ENCODE measurements at places on chromosomes 7 and 10.

DNA sequence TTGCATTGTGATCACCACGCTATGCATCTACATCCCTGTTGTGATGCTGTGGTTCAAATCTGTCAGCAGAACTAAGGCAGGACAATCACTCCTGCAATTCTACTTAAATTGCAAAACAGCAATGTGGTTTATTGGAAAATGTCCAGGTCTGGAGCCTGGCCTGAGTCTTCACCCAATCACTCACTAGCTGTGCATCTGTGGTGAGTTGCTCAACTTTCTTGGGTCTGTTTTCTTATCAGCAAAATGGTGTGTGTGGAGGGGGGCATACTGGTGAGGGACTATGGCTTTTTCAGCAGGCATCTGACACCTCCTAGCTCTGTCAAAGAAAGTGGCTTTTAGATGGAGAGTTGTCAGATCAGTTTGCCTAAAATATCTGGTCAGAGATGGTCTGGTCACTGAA, 108.3 kb upstream of the FEZF1 start:
- no peak for DNase-seq

DNA sequence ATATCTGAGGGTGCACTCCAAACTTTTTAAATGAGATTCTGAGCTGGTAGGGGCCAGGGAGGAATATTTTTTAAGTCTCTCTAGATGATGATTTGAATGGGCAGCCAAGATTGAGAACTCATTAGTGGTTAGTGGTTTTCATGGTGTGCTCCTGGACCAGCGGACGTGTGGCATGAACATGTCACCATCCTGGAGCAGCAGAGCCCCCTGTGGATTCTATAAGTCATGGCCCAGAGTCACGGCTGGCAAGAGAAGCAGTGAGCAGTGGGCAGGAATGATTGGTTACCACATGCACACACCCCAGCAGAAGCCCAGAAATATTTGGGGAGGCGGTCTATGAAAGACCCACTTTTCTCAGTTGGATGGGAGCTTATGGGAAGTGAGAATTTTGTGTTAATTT, 21.2 kb upstream of the UCN3 start:
- peak; percentile 5 for DNase-seq

DNA sequence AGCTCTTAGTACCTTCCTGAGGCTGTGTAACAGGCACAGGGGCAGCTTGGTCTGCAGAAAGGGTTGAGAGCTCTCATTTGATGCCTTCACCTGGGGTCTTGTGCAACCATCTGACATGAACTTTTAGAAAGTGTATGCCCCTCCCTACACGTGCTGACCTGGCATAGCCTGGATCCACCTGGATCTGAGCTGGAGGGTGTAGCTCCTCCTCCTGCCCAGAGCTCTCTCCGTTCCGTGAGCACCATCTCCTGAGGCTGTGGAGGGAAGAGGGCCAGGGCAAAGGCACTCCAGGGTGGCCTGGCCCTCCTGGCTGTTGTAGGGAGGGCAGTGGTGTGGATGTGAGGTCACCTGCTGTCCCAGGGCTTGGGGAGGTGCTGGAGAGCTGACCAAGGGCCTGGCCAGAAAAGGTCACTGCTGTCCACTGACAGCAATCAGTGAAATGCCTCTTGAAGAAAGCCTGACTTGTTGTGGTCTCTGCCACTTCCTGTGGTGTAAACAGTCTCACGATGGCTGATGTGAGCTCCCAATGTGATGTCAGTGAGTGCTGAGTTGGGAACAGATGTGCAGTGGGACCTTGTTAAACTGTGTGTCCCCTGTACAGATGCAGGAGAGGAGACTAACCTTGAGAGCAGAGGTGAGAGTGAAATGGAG, 23.0 kb downstream of the AMZ1 start:
- DNase-seq, result no peak

GRCh38 chr7:24378871-24379616, 95.1 kb downstream of the NPY start:
- no peak for DNase-seq

DNA sequence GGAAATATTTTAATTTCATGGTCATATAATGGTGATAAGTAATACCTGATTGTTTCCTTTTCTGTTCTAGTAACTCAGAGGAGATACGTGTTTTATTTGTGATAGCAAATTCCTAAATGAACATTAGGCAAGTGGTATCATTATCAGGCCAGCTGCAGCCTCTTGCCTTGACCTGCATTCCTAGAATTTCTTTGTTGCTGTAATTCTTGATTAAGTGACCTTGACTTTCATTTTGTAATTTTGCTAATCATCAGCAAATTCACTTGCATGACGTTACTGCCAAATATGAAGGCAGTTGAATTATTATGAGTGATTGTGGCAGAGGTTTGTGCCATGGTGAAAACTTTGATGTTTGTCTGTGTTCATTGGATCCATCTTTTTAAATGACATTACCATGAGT, 5.6 kb upstream of the AS3MT start:
- no peak for DNase-seq

DNA sequence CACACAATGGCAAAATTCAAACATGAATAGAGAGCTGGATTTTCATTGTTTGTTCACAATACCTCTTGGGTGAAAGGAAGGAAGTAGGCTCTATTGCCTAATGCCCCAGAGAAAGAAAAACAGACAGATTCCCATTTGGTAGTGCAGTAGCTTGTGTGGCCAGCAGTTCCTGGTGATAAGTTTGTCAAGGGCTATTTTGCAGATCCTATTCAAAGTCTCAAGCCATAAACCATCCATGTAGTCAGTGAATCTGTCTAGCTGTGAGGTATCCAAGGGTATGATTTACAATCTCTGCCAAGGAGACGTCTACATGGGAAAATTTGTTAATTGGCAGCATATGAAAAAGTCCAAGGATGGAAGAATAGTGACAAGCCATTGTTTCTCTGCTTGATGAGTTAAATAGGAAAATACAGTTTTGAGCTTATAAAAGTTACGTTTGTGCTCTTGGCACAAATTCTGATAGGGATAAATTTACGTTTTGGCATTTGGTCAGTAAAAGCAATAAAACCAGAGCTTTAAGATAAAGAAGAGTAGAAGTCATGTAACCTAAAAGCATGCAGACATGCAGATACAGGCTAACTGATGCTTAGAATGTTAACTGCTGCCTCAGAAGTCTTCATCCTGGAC, 269.1 kb downstream of the GATA3 start:
- no peak for DNase-seq

DNA sequence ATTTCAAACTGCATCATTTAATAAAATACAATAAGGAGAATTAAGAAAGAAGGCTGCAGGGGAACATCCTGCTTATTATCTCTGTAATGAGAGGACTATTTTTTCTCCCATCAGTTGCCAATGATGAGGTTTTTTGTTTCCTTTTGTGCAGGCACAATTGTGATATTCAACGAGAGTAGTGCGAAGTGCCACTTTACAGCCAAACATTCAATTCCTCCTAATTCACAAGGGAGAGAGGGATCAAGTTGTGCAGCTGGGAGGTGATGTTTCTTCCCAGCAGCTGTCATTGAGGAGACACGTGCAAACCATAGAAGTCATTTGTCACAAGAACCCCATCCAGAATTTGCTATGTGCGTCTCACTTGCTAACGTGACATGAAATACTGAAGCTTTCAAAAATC, 81.6 kb upstream of the ICA1 start:
- DNase-seq, result no peak

- no peak for DNase-seq
Measured at GRCh38 chr10:122130474-122131110, 140.5 kb upstream of the BTBD16 start.

- no peak for DNase-seq
Measured at GRCh38 chr10:90269699-90270098, 568.3 kb downstream of the KIF20B start.

- no peak for DNase-seq
Measured at GRCh38 chr7:83793558-83793957, 144.6 kb upstream of the SEMA3E start.

DNA sequence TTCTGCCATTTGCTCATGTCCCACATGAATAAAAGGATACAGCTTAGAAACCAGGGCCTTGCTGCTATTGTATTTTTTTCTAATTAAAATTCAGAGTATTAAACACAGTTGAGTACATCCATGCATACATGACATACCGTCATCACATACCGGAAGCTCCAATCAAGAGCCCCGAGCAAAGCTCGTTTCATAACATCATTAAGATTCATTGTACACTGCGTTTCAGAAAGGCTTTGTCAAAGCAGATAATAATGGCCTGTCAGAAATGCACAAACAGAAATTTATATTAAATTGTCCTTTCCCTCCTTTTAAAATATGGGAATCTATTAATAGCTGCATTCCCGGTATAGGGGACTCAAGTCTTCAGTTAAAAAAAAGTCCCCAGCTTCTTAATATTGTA, 103.4 kb downstream of the PRTFDC1 start:
- no peak for DNase-seq

Measured in stimulated activated CD4-positive, alpha-beta T cell treated with anti-CD3 and anti-CD28 coated beads, Interleukin-2, amount 100 ng/mL, for 4 hours (primary cell).